ENCODE measurements at places on chromosomes 2 and 18.

DNA sequence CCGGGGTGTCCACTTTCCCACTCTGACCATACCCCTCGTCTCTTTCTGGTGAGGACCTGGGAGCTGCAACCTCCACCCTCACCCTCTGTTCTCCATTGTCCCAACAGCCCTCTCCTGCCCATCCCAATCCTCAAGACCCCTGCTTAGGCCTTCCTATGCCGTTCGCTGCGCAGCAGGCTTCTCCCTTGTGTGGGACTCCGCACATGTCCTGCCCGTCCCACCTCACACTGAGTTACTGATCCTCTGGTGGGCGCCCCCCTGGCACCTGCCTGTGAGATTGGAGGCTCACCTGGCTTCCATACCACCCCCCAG lies 119.5 kb upstream of the SNTG2 start:
- DNase-seq = no peak

GRCh38 chr2:215000721-215001120 lies 137.7 kb downstream of the ABCA12 start:
- no peak for DNase-seq

- DNase-seq = no peak
These were observed 63.6 kb upstream of the MGAT5 start for GRCh38 chr2:134190062-134190806.

DNA sequence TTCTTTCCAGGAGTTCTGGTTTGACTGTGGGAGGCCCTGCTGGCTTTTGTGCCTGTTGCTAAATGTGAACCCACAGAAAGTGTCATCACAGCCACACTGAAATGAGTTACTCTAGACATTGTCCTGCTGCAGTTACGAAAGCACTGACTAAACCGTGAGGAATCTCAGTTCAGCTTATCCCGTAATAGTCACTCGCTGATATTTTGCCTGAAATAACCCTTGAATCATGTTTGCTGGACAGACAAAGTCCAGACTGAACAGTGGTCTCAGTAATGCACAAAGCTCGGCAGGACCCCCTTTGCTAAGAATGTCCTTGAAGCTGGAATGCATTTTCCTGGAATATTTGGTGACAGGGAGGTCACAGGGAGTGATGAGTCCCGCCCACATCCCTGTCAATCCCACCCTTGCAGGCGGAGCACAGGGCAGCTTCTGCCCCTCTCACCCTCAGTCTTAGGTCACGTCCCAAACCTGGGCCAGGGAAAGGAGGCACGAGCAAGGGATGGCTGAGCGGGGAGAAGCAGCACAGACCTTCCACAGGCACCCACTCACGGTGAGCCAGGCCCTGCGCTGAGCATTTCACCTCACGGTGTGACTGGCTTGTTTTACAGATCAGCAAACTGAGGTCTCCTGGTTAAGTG lies 53.4 kb downstream of the ADI1 start:
- DNase-seq = no peak

DNA sequence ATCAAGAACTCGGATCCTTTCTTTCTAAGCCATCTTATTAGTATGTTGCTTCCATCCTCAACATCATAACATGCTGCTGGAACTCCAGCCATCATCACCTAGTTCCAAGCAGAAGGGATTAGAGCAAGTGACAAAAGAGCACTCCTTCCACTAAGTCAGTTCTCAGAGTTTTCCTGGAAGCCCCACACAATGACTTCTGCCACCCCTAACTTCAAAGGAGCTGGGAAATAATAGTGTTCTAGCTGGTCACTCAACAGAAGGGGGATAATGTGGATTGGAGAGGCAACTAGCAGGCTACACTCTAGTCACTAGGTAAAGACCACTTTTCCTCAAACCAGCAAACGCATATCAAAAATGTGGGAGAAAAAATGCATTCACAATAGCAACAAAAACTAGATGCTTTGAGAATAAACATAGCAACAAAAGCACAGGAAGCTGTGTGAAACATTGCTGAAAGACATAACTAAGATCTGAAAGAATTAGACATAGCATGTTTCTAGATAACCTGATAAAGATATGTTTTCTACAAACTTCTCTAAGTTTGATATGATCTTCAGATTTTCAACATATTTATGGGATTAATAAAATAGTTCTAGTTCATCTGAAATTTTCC lies 39.5 kb downstream of the COX7A2L start:
- no peak for DNase-seq

DNA sequence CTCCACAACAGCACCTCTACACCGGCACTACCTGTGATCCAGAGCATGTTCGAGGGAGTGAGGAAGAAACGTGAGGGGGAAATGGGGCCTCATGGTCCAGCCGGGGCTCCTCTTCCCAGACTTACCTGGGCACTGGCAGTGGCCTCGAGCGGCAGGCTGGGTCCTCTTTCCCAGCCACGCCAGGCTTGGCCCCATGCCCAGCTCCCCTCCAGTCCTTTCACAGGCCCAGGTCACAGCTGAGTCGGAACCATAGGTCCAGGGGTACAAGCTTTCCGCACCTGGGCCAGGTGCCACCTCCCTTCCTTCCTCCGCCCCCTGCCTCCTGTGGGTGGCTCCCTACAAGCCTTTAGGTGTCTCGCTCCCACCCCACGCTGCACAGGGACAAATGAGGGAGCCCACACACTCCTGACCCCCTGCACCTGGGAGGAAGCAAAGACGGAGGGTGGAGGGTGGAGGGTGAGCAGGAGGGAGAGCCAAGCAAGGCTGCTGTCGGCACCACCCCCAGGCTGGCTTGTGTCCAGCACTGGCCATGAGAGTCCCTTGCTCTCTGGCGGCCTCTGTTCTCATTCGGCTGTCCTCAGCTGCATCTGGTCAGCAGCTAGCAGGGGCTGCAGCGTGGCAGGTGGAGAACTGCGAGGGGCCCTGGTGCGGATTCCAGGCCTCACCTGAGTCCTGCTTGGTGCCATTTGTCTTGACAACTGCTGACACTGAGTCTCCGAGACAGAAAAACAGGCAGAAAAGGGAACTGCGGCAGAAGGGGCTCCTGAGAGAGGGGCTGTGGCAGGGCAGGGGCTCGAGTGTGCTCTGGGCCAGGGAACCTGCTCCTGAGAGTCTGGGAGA lies 26.8 kb downstream of the ADRA2B start:
- no peak for DNase-seq

DNA sequence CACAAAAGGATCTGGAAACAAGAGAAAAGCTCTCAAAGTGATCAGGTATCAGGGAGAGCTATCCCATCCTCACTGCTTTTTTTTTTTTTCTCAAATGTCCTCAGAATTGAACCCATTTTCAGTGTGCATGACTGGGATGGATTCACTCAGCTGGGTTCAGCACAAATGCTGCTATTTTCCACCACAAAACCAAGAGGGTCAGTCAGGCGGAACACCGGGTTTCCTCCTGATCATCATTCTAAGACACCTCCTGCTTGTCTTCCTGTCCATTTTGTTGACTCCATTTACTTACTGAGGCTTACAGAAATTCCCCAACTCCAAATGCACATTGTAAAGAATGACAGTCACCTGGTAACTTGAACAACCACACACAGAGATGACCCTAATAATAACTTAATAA lies 39.9 kb downstream of the CYRIA start:
- DNase-seq = no peak

DNA sequence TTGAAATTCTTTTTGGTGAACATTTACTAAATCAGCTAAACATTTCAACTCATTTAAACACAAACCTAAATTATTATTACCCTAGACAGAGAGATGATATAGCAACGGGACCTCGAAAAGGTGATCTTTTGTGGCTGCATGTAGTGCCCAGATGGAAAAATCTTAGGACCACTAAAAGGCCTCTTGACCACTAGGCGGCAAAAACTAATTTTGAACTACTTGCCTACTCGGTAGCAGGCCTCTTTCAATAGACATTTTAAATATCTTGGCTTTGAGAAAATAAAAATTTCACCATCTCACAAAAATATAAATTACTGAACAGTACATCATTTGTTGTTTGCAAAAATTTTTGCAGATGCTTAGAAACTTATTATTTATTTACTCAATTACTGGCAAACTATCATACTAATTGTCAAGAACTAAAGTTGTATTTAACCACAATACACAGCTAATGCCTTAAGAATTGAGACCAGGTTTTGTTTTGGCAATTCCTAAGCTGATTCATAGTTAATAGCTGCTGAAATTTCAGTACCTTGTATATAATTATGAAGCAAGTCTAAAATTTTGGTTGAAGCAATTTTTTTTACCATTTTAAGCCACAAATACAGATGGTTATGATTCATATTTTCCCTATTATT lies 9.4 kb downstream of the COL3A1 start:
- DNase-seq = no peak

DNA sequence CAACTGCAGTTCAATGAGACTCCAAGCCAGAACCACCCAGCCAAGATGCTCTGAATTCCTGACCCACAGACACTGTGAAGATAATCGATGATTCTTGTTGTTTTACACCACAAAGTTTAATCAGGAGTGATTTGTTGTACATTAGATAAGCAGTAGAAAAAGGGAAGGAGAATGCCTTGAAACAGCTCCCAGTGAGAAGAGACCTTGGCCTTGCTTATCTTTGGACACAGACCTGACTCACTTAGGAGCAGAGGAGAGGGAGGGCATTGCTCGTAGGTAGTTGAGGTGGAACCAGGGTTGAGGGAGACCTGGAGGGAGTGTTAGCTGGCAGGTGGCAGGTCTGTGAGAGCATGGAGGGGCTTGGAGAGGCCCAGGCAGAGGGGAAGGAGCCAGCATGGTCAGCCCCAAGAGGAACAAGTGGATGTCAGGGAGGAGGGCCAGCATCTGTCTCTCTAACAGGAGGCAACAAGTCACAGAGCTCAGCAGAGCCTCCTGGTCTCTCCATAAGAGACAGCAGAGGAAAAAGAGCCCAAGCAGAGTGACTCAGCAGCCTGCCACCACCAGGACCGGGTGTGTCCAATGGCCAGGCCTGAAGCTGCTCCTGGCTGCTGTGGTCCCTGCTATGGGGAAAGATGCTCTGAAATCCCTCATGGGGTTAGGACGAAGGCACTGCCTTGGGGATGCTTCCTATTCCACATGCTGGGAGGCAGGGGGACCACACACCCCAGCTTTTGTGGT lies 161.6 kb upstream of the CAPN13 start:
- DNase-seq = no peak

DNA sequence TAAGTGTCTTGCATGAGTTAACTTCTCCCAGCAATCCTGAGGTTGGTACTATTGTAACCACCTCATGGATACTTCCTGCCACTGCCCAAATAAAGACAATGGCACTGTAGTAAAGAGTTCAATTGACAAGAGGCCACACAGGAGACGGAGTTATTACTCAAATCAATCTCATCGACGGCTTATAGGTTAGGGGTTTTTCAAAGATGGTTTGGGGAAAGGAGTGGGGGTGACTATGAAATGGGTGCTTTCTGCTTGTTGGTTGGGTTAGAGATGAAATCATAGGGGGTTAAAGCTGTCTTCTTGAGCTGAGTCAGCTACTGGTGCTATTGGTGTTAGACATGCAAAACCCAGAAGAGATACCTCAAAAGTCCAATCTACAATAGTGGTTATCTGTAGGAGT lies 1258.0 kb upstream of the ZEB2 start:
- no peak for DNase-seq

DNA sequence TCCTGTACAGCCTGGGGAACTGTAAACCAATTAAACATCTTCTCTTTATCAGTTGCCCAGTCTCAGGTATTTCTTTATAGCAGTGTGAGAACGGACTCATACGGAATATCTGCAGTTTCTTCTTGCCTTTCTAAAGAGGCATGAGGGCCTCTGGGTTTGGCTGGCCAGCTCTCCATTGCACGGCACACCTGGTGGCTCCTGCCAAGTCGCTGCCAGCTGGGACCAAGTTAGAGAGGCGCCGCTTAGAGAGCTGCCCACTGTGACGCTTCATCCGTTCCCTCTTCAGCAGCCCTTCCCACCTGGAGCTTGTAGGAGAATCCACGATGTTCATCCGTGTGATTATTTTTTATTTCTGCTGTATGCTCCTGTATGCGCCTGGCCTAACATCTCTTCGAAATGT lies 195.4 kb downstream of the TWIST2 start:
- no peak for DNase-seq

DNA sequence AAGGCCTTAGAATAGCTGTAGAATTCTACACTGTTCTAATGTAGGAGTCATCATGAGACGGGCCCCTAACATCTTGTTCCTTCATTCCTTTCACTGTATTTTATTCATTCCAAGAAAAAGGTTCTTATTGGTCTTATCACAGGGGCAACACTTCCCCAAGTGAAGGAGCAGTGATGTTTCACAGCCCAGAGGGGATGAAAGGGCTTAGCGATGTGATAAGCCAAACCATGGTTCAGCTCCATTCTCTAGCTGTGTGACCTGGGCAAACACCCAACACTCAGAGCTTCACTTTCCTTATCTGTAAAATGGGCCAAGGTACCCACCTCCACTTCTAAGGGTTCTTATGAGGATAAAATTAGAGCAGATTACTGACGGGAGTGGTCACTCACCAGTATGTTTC lies 25.4 kb upstream of the HS6ST1 start:
- DNase-seq = no peak

GRCh38 chr18:68797871-68798270 lies at the start of gene CCDC102B:
Gene CCDC102B, plus strand, starts transcription at chr18:68798080. Its CDS starts 38,684 bp downstream, at chr18:68836764.
- DNase-seq = no peak

- no peak for DNase-seq
These were observed 69.4 kb downstream of the TET3 start for GRCh38 chr2:74053959-74054715.

Measured in thymus (tissue), 14 donors.